Stimulated activated naive CD4-positive, alpha-beta T cell treated with Interleukin-2 at 50 U/mL for 16 hours (primary cell): ENCODE measurements at places on chromosomes 6 and 20.

DNA sequence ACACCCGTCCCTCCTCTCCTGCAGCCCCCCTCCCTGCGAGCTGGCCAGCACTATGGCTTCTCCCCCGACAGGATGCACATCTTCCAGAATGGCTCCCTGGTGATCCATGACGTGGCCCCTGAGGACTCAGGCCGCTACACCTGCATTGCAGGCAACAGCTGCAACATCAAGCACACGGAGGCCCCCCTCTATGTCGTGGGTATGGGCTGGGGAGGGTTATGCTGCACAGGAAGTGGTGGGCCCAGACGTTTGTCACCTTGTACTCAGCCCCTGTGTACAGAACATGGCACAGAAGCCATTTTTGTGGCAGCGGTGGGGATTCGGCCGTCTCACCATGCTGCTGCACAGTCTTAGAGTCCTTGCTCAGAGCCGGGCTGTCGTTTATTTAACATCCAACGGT is 29.0 kb upstream of the SRF start:
- no peak for DNase-seq

GRCh38 chr6:22878324-22878701 is 308.9 kb downstream of the HDGFL1 start:
- no peak for DNase-seq

GRCh38 chr20:2619961-2620595 is 32.4 kb upstream of the NOP56 start:
- DNase-seq: no peak

- DNase-seq: no peak
Measured at GRCh38 chr6:166803471-166803870, 152.9 kb downstream of the RNASET2 start.

- no peak for DNase-seq
Measured at GRCh38 chr6:130617658-130618057, 209.5 kb upstream of the SMLR1 start.

DNA sequence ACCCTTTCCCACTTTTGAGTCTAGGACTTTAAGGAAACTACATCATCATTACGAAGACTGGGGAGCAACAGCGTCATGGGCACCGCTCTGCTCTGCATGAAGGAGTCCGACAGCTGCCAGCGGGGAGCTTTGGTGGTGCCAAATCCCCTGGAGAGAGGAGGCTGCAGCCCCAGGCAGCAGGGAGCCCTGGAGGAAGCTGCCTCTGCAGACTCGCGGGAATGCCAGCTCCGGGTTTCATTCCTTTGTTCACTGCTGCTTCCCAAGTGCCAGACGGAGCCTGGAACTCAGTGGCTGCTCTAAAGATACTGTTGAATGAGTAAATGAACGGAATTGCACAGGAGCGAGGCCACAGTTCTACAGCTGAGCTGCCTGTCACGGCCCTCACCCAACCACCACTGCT is 196.5 kb upstream of the THBS2 start:
- DNase-seq: no peak

GRCh38 chr20:60372822-60373221 is 414.6 kb downstream of the CDH26 start:
- DNase-seq: no peak

DNA sequence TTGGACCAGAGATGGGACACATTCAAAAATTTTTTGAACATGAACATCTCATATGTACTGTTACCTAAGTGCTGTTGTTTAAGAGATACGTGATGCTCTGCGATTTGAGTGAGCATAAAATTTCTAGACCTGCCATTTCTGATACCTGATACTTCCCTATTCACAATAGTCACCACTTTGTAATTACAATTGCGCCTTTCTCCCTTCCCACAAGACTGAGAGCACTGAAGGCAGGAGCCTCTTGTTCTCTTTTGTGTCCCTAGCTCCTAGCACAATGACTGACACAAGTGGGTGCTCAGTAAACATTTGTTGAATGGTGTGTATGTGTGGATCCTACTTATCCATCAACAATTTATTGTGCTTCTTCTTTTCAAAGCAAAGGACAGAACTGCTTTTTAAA is 92.8 kb upstream of the TMEM30A start:
- no peak for DNase-seq

DNA sequence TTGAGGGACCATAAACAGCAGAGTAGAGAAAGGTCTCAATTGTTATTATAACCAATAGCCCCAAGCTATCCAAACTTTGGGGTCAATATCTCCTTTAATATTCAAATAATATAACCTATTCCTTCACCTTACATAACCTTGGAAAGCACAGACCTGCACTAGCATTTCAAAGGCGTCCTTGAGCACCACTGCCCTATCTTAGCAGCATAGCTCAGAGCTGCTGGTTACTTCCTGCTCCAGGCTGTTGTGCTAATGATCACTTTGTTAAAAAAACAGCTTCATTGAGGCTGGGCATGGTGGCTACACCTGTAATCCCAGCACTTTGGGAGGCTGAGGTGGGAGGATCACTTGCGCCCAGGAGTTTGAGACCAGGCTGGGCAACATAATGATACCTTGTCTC is 10.5 kb downstream of the SLC35D3 start:
- no peak for DNase-seq

DNA sequence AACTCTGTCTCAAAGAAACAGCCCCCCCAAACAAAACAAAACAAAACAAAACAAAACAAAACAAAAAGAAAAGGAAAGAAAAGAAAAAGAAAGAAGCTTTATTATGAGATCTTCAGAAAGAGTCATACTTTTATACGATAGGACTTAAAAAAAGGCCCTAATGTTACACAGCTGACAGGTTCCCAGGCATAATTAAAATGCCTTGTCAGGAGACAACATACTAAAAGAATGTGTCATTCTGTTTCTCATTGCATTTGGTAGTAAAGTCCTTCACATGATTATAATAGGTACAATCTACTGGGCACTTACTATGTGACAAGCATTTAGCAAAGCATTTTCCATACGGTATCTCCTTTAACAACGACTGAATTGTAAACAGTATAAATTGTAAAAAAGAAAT is 36.4 kb upstream of the RPN2 start:
- DNase-seq: no peak

DNA sequence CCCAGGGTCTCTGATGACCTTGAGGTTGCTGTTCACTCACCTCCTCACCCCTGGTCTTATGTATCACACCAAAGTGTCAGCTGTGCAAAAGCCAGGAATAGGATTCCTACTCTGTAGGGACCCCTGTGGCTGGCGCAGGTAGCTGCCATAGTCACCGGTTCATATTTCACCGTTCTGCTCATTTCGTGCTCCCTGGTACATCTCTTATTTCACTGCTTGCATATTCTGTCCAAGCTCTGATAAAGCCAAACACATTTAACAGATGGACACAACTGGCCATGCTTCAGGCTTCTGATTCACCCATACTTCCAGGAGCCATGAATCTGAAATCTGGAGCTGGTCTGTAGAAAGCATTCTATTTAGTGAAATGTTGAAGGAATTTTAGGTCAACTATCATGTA is 20.5 kb downstream of the SLC22A3 start:
- DNase-seq: no peak

GRCh38 chr6:6861351-6861894 is 246.3 kb upstream of the RREB1 start:
- no peak for DNase-seq

GRCh38 chr20:50837532-50838321 is 42.9 kb downstream of the BCAS4 start:
- DNase-seq: no peak

DNA sequence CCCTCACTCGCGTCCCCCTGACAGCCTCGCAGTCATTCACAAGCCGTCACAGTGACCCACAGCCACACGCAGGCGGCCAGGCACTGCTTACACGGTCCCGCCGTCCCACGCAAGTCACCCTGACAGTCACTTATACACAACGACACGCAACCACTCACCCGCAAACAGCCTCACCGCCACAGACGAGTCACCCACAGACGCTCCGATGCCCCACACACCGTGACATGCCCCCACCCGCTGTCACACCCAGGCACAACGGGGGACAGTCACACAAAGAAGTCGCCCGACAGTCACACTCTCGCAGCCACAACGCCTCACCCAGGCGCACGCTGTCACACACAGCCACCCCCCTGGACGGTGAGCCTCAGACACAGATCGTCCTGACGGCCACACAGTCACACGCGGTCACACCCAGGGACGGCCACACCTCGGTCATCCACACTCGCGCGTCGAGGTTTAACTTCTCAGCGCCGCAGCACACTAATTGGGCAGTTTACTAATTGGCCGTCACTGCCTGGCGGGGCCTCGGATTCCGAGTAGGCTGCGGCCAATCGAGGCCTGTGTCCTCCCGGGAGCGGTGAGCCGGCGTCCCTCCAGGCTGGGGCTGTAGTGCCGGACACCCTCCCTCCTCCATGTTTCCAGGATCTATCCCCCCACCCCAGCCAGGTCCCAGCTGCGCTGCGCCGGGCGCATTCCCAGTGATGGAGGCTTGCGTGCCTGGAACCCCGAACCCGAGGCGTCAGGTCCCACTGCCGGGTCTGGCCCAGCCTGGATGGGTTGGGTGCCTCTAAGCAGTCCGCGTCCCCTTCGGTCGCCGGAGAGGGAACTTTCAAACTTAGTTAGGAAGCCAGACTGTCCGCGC is 790 bp downstream of the TOX2 start:
- peak; percentile 60 for DNase-seq

- DNase-seq: no peak
Measured at GRCh38 chr6:11350294-11350693, 117.8 kb upstream of the NEDD9 start.

DNA sequence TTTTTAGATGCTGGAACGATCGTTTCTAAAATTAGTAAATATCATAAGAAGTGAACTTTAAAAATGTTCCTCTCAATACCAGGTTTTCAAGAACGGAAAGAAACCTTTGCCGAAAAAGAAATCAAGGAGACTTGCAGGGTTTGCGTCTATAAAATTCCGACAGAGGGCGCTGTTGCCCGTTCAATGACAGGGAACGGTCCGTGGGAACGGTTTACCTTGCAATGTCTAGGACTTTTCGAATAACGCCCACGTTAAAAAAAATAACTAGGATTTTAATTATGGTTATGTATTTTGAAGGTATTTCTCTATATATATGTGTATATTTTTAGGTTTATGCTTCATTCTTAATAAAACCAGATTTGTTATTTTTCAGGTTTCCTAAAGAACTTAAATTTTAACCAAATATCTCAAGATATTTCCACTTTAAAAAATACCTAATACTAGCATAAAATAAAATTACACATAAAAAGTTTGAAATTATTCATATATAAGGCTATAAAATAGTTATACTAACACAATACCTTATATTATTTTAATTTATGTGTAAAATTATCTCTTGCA is 2.5 kb upstream of the TFAP2B start:
- peak; percentile 29 for DNase-seq

DNA sequence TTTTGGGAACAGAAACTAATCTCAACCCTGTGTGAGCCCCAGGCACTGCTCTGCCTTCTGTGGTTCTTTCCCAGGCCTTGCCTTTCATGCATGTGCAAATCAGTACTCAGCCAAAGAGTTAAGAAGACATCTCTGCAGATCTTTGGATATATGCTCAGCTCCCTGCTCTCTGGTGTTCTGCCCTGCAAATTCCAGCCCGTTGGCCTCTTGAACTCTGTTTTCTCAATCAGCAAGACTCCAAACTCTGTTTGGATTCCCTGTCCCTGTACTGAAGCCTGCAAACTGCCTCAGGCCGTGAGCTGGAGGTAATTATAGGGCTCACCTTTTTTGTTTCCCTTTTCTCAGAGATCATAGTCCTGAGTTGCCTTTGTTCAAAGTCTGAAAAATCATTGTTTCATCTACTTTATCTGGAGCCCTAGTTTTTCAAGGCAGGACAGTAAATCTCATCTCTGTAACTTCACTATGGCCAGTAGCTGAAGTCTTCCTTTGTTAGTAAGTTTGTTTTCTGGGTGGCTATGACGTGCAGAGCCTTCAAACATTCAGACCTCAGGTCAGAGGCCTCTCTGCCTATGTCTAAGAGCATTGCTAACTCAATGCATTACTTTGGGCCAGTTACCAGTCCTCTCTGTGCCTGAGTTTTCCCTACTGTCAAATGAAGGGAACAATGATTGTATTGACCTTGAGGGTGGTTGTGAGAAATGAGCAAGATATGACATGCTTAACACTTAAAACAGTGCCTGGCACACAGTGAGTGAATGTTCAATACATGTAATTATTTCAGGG is 15.9 kb upstream of the MDFI start:
- no peak for DNase-seq

DNA sequence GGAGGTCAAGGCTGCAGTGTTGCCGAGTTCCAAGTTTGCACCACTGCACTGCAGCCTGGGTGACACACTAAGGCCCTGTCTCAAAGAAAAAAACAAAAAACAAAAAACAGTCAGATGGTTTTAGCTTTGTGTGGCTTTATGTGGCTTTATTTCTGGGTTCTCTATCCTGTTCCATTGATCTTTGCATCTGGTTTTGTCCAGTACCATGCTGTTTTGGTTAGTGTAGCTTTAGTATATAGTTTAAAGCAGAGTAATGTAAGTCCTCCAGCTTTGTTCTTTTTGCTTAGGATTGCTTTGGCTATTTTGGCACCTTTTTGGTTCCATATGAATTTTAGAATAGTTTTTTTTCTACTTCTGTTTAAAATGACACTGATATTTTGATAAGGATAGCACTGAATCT is 225.5 kb downstream of the HDGFL1 start:
- no peak for DNase-seq

DNA sequence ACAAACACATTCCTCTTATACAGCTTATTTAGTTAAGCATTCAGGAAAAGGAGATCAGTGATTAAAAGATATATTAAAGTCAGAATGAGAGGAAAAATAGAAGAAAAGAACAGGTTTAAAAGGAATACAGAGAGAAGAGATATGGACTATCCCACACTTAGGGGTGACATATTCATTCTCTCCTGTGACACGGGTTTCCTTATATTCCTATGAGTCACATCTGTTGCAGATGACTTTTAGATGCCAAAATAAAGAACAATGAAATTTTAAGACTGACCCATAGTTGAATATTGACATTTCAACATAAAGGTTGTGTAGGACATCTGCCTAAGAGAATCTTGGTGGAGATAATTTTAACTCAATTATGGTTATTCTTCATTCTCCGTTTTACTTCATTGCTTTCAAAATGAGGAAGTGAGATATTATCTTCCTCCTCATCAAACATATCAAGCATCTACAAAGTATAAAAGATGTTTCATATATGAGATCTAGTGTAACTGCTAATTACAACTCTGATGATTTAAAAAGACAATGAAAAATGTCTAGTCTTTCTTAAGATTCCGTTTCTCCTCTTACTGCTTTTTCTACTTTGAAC is 1336.7 kb upstream of the CITED2 start:
- DNase-seq: no peak

DNA sequence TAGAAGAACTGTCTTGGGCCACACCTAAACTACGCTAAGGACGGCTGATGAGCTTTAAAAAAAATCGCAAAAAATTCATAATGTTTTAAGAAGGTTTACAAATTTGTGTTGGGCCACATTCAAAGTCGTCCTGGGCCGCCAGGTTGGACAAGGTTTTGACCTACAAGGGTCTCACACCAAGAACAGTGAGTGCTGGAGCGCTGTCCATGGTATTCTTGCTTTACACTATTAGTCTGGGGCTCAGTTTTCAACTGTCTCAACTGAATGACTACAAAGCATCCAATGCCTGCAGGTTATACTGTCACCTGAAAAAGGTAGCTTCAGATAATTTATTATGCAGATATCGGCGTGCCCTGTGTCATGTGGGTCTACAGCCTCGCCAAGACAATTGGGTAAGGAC is 3.7 kb upstream of the FAXC start:
- DNase-seq: no peak
